Mucosa of descending colon (tissue), 3 donors: ENCODE measurements at places on chromosomes 4 and X. TPM values are rescaled to one million over a fixed set of nuclear protein-coding genes. Genes with fewer than 3 reads are reported as not detected.

DNA sequence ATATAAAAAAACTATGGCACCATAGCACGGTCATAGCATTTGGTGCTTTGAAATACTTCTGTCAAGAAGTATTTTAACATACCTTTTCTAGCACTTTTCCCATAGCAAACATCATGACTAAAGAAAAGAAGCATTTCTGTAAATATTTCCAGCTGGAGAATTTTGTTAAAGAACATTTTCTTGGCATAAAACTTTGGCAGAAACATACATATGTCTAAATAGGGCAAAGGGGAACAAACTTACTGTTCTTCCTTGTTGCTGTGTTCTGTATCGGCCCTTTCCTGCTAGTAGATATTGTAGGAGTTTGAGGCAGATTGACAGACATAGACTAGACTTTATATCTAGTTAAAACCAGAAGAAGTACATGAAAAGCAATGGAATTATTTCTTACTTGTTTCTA is 2368.5 kb downstream of the PCDH7 start:
- no peak for DNase-seq

- no peak for DNase-seq
Observed at GRCh38 chr4:40550948-40551462, 78.7 kb downstream of the RBM47 start.

GRCh38 chr4:98260579-98261404 is at the start of gene RAP1GDS1:
Gene RAP1GDS1, plus strand, starts transcription at chr4:98261384. Its CDS starts 182 bp downstream, at chr4:98261566.
- peak; percentile 98 for DNase-seq

- no peak for DNase-seq
Observed at GRCh38 chr4:4320951-4321714, 31.1 kb downstream of the ZBTB49 start.

DNA sequence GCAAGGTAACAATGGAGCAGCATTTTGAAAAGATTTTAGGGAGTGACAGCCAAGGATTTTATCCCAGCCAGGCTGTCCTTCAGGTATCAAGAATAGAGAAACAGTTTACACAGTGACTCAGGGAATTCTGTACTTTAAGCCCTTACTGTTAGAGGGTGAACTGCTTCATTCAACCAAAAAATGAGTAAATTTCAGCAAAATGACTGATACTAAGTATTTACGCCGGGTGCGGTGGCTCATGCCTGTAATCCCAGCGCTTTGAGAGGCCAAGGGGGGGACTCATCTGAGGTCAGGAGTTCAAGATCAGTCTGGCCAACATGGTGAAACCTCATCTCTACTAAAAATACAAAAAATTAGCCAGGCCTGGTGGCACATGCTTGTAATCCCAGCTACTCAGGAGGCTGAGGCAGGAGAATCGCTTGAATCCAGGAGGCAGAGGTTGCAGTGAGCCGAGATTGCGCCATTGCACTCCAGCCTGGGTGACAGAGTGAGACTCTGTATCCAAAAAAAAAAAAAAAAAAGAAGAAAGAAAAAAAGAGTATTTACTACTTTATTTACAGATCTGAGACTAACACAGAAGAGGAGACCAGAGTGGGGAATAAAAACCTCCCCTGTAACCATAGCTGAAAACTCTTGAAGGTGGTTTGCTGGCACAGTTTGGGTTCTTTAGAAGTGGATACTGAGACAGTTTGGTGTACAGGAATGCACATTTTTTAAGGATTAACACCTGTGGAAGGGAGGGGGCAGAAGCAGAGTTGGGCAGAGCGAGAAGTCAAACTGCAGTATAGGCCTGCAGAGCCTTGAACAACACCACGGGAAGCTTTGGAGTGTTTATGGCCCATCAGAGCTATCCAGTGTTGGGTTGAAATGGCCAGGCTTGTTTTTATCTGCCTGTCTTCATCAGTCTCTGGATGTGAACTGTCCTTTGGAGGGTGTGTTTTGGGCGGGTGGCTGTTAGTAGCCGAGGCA is 40.5 kb downstream of the TMEM131L start:
- DNase-seq, result no peak

GRCh38 chrX:48471504-48471903 is 1.4 kb upstream of the SLC38A5 start:
- DNase-seq, result no peak

DNA sequence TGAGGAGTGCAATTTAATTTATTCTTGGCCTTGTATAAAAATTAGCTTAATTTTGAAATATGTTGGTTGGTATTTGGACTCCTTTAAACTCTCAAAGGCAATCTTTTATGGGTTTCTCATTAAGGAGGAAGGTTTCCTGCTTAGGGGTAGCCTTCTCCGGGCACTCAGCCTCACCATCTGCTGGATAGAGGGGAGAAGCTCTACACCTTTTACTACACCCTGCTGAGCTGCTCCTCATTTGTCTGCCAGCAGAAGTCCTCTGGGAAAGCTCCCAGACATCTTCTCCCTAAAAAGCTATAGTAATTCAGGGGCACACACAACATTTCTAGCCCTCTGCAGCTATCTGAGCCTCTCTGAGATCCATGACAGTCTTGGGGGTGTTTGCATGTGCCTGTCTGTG is 179.1 kb downstream of the SOWAHB start:
- no peak for DNase-seq

DNA sequence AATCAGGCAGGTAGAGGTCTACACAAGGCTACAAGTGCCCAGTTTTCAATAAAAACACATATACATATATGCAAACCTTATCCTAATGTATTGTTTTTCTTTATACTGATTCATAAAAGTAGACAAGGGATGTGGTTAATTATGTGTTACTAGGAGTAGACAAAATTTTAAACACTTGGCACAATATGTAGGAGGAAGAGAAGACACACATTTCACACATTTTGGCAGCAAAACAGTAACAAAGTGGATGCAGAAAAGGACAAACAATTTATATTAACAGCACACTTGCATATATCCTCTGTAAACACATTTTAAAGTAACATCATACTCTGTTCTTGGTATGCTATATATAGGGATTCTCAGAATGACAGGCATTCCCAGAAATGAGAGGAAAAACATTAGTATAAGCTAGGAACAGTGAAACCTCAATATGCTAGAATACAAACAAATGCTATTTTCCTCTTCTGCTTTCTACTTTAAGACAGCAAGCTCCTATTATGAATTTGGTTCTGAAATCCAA is 63.8 kb downstream of the GPRIN3 start:
- DNase-seq, result no peak

- DNase-seq, result no peak
Observed at GRCh38 chrX:8453611-8454010, 11.0 kb upstream of the VCX3B start.

- DNase-seq, result peak; percentile 39
Observed at GRCh38 chrX:42943051-42943974, 165.3 kb upstream of the PPP1R2C start.

DNA sequence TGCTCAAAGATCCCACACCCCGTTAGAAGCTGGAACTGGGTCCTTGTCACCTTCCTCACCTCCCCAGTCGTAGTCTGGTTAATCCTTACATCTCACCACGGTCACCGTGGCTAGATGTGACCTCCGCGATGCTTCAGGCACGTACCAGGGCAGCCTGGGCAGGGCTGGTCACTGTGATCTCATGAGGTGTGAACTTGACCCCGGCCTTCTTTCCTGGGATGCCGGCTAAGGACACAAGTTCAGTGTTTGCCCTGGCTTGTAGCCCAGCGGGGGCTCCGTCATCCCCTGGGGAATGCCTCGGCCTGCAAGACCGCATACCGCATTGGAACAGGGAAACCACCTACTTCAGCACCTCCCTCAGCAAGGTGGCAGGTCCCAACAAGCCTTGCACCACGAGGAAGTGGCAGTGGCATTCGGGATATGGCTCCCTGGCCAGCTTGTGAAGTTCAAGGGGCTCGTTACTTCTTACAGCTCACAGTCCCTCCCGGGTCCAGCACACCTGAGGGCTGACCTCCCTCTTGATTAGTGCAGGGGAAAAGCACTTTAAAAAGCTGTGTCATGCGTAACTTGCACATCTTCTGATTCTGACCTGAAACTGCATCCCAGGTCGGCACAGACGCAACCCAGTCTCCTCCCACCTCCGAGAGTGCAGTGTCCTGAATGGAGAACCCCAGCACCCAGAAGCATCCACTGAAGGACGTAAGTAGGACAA is 25.9 kb downstream of the NOP14 start:
- peak; percentile 32 for DNase-seq

- no peak for DNase-seq
Observed at GRCh38 chr4:90118527-90119195, 8.5 kb upstream of the CCSER1 start.

DNA sequence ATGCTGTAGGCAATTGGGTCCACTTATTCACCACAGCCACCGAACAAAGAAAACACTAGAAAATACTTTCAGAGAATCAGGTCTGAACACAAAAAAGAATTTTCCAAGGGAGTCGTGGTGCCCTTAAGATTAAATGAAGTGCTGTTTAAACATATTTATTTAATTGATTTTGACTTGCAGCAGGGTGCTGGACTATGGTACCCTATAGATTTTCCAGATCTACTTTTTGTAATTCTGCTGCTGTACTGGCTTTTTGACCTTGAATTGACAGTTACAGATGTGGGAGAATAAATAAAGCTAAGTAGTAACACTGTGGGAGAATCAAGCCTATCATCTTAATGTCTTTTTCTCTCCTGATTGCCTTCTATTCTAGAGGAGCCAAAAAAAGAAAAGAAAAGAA is 735.3 kb upstream of the FTHL17 start:
- DNase-seq, result no peak

DNA sequence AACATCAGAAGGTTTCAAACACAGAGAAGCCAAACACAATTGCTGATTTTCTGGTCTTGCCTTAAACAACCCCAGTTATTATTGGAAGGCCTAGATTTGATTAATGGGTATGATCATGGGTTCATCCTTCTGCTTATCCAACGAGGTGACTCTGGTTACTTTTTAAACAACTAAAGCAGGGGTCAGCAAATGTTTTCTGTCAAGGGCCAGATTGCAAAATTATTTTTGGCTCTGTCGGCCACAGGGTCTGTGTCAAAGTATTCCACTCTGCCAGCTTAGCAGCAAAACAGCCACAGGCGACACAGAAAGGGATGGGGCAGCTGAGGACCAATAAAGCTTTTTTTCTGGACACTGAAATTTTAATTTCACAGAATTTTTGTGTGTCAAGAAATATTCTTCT is 249.1 kb upstream of the STS start:
- DNase-seq, result no peak

Gene TMPRSS11D
- total RNA-seq, result not detected

Gene CDKL2
- 2.3 TPM for total RNA-seq

Gene ETDA
- total RNA-seq, result not detected

Gene TBC1D8B
- total RNA-seq, result 14.3 TPM

Gene TIMM8A
- 17.7 TPM for total RNA-seq
